Thyroid gland (tissue), 4 donors: ENCODE measurements at places on chromosomes 2 and 18. TPM values are rescaled to one million over a fixed set of nuclear protein-coding genes. Genes with fewer than 3 reads are reported as not detected.

- peak; percentile 52 for DNase-seq
Measured at GRCh38 chr2:118774458-118775133, 72.9 kb downstream of the EN1 start.

DSC2 gene
- 7.0 TPM for total RNA-seq

- DNase-seq: no peak
Measured at GRCh38 chr2:102025583-102026267, 34.0 kb downstream of the IL1R2 start.

GRCh38 chr2:164655336-164655735, 34.1 kb upstream of the GRB14 start:
- DNase-seq: no peak

DNA sequence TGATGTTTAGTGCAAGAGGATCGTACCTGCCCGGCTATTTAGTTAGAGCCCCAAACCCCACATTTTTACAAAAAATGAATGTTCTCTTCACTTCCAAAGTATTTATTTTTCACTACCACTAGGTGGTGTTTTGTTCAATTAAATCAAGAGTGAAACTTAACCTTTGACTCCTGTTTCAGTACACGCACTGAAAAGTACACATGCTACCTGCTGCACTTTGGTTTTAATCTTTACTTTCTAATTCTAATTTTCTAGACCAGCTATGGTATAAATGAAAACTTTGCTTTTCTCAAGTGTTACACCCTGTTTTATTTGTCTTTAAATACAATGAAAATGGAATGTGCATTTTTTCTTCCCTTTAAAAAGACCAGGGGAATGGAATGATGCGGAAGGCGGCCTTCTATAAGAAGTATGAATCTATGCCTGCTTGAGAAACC, 31.4 kb upstream of the CHN1 start:
- no peak for DNase-seq

GRCh38 chr2:70467237-70467636, 86.4 kb downstream of the TGFA start:
- DNase-seq: no peak

DNA sequence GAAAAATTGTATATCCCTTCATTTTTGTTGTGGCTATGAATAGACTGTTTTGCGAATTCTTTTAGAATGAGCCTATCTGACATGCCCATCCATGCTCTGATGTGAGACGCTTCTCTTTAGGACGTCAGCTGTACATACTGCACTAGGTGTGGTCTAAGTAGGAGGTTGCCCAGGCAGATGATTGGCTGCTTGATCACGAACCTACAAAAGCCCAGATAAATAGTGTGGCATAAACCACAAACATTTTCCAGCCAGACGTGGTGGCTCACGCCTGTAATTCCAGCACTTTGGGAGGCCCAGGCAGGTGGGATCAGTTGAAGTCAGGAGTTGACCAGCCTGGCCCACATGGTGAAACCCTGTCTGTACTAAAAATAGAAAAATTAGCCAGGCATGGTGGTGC, 251.8 kb downstream of the AGAP1 start:
- DNase-seq: no peak

DNA sequence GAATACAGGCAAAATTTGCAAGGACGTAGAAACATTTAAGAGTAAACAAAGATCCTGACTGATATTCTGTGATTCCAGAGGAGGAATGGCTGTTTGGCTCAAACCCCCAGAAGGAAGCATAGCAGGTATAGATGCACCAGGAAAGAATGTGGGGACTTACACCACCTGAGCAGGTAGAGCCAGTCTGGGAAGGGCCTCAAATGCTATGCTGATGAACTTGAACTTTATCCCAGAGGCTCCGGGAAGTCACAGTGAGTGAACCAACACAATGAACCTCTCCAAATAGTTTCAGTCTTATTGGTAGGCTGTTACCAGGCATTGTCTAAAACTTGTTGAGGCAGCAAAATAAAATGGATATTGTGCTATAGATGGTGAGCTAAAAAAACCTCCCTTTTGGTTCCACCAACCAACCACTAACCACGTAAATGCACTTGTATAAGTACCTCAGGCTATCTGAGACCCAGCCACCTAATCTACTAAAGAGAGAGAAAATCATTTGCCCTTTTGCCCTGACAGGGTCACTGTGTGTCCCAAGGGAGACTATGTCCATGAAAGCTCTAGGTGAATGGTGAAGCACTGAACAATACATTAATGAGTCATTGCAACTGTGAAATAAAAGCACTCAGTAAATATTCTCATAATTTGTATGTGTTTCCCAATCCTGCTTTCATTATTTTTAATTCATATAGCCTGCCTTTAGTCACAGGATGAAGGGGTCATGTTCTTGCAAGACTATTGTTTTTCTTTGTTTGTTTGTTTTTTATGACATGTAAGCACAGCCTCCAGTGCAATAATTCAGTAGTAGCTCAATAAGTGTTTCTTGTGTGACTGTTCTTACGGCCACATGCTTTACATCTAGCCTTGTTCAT, 911.6 kb downstream of the EPHA4 start:
- peak; percentile 34 for DNase-seq

GRCh38 chr18:48032876-48033789, 102.7 kb upstream of the SMAD2 start:
- DNase-seq: no peak

DNA sequence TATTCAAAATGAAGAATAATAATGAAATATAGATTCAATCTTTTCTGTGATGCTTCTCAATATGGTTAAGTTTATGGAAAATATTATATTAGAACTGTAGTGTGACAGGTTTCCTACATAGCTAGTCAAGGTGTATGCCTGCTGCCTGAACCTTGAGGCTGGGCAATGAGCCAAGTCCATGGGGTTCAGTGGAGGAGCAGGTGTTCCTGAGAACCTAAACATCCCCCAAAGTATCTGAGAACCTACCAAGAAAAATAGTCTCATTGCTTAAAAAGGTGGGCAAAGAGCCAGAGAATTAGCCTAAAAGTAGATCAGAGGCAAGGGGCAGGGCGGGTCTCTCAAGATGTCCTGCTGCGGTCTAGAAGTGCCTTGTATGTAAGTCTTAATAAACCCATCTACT, 185.9 kb upstream of the SPHKAP start:
- no peak for DNase-seq

- no peak for DNase-seq
Measured at GRCh38 chr2:63537306-63537705, 51.0 kb downstream of the WDPCP start.

DNA sequence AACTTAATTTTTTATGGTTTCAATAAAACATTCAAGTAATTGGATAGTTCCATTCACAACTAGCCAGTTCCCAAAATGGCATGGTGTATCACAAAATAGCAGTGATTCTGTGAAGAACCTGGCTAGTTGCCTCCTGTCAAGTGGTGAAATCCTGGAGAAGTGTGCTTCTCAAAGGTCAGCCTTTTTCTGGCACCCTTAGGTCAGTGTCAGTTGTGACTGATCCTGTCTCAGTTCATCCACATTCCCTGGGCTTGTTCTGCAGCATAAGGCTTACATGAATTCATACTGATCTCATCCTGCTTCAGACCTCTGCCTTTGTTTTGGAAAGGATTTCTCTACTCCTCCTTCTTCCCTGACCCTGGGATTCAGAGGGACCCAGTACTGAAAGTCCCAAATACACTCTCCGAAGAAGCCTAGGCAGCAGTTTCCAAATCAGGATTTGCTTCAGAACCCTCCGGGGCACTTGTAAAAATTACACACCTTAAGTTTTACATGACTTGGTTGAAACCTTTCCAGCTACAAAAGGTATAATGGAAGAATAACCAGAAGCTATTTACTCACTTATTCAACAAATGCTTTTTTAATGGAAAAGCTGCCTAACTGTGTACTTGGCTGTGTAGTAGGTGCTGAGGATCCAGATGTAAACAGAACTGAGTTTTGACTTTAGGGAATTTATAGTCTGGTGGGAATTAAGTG, 11.0 kb downstream of the MAP3K20 start:
- peak; percentile 36 for DNase-seq

GRCh38 chr2:70795164-70795995, 4.9 kb upstream of the FIGLA start:
- DNase-seq: no peak

C1QL2 gene
- total RNA-seq: not detected

PDE11A gene
- total RNA-seq: 2.2 TPM

TNFAIP6 gene
- not detected for total RNA-seq

COL4A3 gene
- 86.5 TPM for total RNA-seq

GRCh38 chr2:109645412-109646184, 31.4 kb downstream of the SOWAHC start:
- no peak for DNase-seq

GATA6 gene
- total RNA-seq: 8.5 TPM
